Stimulated activated CD4-positive, alpha-beta T cell treated with anti-CD3 and anti-CD28 coated beads, TNF-alpha, amount 100 ng/mL, for 4 hours (primary cell): ENCODE measurements at places on chromosomes 11 and 22.

GRCh38 chr11:44006917-44007361, 40.8 kb upstream of the ACCSL start:
- DNase-seq, result no peak

DNA sequence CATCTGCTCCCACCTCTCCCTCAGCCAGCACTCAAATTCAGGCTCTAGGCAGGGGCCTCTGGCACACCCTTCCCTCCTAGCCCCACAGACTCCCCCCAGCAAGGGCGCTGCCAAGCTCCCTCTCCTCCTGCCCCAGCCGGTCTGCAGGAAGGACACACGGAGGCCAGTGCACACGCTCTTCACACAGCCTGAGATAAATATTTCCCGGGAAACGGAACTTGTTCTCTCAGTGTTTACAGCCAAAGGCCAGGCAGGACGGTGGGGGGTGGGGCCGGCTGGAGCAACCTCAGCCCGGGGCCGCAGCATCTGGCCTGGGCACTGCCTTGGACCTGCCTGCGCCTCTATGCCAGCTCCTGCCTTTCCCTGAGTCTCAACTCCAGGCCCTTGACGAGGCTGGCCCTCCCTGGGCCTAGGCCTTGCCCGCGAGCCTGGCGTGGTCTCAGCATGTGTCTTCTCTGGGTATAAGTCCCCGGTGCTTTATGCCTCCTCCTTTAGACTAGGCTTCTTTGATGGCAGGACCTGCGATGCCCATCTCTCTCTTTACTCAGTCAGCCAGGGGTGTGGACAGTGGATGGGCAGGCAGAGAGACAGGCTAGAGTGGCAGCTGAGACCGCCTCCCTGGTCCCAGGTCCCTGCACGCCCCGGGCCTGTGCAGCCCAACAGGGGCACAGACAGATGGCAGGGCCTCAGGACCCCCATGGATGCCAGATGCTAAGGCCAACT, 48.4 kb downstream of the PDE2A start:
- no peak for DNase-seq

GRCh38 chr11:84146826-84147225, 860.7 kb upstream of the CCDC90B start:
- DNase-seq, result no peak

GRCh38 chr11:128720522-128720985, 26.7 kb downstream of the FLI1 start:
- DNase-seq, result no peak

DNA sequence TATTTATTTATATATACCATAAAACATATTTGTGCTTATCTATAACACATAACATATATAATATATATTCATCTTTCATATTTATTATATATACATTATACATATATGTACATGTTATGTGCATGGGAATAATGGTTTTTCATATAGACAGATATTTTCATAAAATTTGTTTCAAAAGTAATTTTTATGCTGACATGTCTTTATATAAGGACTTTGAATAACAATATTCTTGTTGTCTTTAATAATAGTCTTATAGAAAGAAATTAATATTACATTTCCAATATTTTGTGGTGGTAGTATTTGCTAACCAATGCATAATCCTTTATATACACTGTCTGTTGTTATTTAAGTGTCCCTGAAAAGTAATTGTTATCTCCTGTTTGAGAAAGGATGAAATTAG, 49.6 kb downstream of the GRM5 start:
- DNase-seq, result no peak

DNA sequence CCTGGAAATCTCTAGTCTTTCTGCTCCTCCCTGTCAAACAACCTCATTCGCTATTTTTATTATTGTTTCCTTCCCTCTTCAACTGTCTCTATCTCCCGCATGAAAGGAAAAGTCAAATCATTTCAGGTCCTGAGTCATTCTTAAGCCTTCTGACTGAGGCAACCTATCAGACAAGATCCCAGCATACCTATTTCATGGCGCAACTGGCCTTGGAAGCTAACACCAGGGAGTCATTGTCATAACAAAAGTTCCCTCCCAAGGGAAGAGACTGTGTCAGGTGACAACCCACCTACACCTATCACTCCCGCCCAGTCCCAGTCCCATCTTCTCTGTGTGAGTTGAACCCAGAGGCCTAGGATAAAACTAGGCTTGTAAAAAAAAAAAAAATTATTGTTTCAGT, 10.2 kb upstream of the ARHGAP42 start:
- DNase-seq, result no peak

DNA sequence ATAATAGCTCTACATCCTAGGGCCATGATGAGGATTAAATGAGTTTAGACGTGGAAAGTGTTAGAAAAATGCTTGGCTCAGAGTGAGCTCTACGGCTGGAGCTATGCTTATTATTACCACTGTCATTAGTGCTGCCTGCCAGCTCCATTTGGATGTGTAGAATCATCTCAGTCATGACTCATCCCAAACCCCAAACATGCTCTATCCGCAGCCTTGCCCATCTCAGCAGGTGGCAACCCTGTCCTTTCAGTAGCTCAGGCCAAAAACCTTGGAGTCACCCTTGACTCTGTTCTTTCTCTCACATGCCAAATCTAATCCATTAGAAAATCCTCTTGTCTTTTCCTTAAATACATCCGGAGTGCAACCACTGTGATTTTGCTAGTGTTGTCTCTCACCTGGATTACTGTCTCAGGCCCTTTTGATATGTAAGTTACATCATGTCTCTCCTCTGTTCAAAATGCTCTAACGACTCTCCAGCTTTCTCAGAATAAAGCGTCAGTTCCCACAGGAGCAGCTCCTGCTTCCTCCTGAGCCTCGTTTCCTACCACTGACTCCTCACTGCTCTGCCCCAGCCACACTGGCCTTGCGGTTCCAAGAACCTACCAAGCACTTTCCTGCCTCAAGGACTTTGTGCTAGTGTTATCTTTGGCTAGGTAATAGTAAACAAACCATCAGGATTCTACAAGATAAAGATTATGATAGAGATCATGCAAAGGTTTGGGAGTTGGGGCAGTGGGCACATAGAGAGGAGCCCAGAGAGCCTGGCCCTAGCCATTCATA, 10.5 kb upstream of the CHRM1 start:
- DNase-seq, result no peak

DNA sequence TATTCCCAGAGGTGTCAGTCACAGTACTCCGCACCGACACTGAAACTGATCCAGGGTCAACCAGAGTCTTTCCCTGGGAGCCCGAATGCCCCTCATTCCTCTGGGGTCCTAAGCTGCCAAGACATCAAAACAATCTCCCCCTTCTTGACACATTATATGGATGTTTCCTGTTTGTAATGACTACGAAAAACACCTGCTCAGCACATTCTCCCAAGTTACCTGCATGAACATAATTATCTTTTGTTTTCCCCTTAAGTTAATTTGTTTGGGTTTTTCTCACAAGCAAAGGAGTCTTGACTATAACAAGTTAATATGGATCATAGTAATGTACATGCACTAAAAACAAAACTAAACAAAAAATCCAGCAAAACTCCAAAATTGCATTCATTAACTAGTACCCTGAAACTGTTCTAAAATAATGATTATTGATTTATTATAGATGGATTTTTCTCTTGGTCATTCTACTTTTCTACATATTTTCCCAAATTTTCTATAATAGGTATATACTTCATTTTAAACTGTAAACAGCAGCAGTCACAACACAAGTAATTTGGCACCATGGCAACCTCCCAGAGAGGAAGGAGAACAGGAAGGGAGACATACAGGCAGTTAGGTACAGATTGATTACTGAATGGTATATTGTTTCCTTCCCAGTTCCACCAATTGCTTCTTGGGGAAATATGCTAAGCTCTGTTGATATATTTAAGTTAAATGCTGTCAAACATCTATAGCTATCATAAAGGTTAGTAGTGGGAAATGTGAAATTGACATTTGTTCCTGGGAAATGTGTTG, 631.5 kb downstream of the METTL15 start:
- DNase-seq, result no peak

- DNase-seq, result no peak
Observed at GRCh38 chr22:32695451-32695891, 106.0 kb upstream of the TIMP3 start.

DNA sequence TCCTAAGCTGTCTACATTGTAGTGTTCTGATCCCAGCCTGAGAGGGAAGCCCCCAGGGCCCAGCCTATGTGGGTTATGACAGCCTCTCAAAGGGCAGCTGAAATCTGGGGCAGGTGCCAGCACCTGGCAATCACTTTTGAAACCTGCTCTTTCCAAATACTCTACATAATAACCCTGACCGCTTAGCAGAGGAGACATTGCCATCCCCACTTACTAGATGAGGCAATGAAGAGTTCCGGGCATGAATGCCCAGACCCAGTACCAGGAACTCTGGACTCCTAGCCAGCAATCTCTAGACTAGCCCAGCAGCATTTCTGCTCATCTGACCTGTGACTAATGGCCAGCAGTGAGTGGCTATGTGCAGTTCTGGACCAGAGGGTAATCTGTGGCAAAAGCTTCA, 412.4 kb upstream of the CADM1 start:
- DNase-seq, result no peak

GRCh38 chr11:126115816-126116331, 53.2 kb upstream of the CDON start:
- no peak for DNase-seq

DNA sequence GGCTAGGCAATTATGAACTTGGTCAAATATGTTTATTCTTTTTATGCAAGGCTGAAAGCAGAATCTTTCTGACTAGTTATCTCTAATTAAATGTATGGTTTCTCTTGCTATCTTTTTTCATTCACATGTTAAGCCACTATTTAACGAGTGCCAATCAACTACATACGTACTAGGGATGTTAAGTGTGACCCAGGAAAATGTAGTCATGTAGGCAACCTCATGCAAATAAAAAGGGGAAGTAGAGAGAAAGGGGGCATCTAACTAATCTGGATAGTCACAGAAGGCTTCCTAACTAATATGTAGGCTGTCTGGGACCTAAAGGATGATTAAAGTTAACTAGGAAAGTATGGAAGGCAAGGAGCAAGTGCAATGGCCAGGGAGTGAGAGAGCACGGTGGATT, 23.5 kb downstream of the TBRG1 start:
- no peak for DNase-seq

DNA sequence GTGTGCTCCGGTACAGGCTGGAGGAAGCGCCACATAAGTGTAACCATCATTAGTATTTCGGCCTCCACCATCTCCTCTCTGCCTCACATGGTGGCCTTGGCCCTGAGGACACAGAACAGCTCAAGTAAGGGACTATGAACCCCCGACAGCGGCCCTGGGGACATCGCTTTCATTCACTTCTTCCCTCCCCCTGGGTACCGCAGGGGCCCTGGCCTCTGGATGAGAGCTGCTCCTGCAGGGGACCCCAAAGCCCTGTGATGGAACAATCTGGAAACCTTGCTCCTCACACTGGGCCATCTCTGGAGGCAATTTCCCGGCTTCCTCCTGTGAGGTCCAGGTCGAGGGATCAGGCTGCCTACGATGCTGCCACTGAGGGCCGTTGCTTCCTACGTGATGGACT, 565.5 kb downstream of the BRD1 start:
- DNase-seq, result no peak

DNA sequence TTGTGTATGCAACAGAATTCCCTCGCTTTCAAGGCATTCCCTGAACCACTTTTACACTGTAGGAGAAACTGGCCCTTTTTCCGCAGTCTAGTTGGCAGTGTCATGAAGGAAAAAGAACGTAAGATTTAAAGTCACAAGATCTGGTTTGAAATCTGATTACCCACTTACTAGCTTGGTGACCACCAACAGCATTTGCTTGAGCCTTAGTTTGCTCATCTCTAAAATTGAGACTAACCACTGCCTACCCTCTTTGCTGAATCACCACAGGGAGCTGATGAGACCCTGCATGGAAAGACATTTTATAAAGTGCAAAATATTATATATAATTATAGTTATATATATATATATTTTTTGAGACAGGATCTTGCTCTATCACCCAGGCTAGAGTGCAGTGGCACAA, 39.4 kb downstream of the SYTL2 start:
- DNase-seq, result no peak

- no peak for DNase-seq
Observed at GRCh38 chr11:47750725-47751124, 16.4 kb downstream of the FNBP4 start.

DNA sequence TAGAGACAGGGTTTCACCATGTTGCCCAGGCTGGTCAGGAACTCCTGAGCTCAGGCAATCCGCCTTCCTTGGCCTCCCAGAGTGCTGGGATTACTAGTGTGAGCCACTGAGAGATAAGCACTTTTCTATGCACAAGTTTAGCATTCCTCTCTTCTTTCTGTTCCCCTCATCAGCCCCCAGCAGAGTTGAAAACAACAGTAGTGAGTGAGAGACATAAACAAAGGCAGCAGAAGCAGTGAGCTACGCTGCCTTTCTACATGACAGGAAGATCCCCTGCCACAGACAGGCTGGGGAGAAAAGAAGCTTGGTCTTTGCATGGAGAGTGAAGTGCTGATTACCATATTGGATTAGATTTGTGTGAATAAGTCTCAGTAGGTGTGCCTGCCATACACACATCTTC, 392.0 kb upstream of the KIRREL3 start:
- DNase-seq, result no peak

DNA sequence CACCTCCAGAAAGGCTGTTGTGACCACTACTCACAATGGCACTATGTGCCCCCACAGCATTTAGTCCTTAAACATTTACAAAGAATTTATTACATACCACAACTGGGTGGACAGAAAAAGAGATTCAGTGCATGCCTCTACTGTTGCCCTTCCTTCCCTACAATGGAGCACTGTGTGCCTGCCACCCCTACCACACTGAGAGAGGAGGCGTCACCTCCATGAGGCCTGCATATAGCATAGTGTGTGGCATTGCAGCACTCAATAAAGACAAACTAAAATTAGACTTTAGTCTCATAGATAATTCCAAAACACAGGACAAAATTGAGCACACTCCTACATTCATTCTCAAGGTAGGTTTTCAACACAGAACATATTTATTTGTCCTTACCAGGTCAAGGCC, 25.8 kb downstream of the THAP12 start:
- DNase-seq, result no peak

- DNase-seq, result no peak
Observed at GRCh38 chr11:110883256-110883655, 171.0 kb upstream of the ARHGAP20 start.

- DNase-seq, result no peak
Observed at GRCh38 chr11:15113381-15113780, 1.3 kb upstream of the INSC start.

GRCh38 chr11:45229401-45230020, 56.6 kb downstream of the SYT13 start:
- no peak for DNase-seq

- DNase-seq, result no peak
Observed at GRCh38 chr11:131136486-131136885, 220.2 kb upstream of the SNX19 start.
